Activated naive CD8-positive, alpha-beta T cell treated with anti-CD3 and anti-CD28 coated beads, Interleukin-2, amount 10 ng/mL, durations not matched to agents 7 days and 5 days (primary cell): ENCODE measurements at places on chromosomes 12 and 14.

- no peak for DNase-seq
Measured at GRCh38 chr12:53093777-53094393, 3.6 kb upstream of the IGFBP6 start.

- peak; percentile 74 for DNase-seq
Measured at GRCh38 chr12:14257734-14258574, 107.5 kb upstream of the ATF7IP start.

DNA sequence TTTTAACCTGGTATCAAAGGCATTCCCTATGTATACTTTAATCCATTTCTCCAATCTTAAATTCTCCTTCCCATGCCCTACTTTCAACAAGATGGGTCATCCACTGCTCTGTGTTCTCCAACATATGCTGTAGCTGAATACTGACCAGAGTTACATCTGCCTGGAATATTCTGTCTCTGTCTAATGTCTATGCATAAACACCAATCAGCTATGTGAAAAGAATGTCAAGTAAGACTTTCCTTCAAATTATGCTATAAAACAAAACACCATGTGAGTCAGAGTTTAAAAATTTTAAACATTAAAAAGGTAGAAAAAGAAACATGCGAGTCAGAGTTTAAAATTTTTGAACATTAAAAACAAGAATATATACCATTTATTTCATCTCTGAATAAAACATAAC lies 19.3 kb downstream of the NT5DC3 start:
- no peak for DNase-seq

DNA sequence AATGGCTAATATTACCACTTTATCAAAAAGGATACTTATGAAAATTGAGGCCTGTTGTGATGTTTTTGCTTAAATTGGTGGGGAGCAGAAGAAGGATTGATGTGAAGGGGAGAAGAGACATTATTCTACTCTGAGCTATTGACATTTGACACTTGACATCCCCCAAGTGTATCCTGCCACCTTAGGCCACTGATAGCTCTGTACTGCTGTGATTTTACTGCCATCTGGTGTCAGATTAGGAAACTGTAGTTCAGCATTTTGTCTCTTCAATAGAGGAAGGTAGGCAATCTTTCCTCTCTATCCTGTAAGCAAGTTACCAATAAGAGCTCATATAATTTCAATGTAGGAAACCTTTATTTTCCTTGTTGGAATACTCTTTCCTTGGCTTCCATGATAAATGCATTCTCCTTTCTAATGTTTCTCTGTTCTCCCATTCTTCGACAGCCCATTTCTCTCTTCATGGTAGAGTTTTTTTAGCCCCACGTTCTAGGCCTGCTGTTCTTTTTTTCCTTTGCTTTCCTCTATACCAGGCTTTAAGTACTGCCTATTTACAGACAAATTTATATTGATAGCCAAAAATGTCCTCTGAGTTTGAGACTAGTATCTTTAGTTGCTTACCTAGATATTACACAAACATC lies 46.3 kb downstream of the PPHLN1 start:
- no peak for DNase-seq

GRCh38 chr14:92440345-92441003 lies 73.1 kb upstream of the RIN3 start:
- DNase-seq = no peak

- peak; percentile 70 for DNase-seq
Measured at GRCh38 chr12:14773685-14774073, 29.6 kb downstream of the WBP11 start.

DNA sequence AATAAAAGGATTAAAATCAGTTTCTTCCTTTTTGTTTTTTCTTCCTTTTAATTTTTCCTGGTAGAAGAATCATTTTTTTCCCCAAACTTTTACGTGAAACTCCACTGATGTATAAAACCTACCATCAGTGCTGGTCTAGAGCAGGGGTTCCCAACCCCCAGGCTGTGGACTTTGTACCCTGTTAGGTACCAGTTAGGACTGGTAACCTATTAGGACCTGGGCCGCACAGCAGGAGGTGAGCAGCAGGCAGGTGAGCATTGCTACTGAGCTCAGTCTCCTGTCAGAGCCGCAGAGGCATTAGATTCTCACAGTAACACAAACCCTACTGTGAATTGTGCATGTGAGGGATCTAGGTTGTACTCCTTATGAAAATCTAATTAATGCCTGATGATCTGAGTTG lies 10.1 kb downstream of the SMCO2 start:
- no peak for DNase-seq

DNA sequence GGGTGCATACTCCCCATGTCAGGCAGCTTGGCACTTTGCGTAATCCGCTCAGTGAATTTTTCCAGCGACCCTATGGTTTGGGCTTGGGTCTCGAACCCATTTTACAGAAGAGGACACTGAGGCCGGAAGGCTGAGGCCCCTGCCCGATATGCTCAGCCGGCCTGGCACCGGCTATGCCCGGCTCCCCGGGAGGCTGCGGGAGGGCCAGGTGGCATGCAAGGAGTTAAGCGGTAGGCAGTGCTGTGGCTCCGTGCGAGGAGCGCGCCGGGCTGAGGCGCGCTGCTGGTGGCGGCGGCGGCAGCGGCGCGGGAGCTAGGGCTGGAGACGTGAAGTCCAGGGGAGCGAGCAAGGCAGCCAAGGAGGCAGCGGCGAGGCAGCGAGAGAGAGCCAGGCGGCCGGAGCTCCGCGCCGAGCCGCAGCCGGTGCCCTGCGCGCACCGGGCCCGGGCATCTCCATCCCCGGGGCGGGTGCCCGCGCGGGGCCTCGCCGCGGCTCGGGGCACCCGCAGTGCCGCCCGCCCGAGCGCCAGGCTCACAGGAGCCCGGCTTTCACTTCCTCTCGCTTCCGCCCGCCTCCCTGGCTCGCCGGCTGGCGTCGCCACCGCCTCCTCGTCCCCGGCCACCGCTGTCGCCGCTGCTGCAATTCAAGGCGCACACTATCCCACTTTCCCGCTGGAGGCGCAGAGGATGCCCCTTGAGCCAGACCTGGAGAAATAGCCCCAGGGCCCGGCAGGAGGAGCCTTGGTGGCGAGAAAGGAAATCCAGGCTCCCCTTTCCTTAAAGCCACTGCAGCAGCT lies at the start of gene WSCD2:
WSCD2 (plus strand) TSS at position 272 of the 796 bp plus-strand sequence. CDS start 66,545 bp downstream, outside the sequence.
- peak; percentile 34 for DNase-seq

DNA sequence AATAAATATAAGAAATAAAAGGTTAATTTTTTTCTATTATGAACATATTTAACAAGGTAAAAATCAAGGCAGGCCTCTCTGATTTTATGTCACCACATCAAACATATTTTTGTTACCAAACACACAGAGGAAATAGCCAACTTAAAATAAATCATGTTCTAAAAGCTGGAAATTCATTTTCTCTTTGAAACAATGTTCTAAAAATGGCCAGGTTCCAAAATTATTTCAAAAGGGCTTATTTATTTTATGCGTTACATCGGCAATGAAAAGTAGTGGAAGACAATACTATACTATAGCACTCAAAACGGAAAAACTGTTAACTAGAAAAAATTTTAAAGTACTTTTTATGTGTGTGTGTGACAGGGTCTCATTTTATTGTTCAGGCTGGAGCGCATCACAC lies 24.0 kb upstream of the RASSF8 start:
- no peak for DNase-seq

DNA sequence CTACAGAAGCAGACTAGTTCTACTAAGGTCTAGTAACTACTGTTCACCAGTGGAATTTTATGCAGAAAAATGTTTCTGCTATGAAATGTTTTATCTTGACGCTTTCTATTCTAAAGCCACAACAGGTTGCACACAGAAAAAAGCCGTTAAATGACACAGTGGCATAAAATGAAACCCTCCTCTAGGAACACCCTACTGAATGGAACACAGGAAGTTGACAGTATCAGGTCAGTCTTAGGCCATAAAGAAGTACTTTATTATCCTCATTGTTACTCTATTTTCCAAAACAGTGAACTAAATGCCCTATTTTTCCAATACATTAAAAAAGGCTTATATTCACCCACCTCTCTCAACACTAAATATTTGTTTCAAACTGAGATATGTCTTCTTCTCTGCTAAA lies 21.9 kb downstream of the EPS8 start:
- no peak for DNase-seq

- DNase-seq = no peak
Measured at GRCh38 chr14:85106506-85106905, 423.4 kb upstream of the FLRT2 start.

GRCh38 chr14:22622255-22622654 lies 21.9 kb downstream of the OR6J1 start:
- DNase-seq = no peak

DNA sequence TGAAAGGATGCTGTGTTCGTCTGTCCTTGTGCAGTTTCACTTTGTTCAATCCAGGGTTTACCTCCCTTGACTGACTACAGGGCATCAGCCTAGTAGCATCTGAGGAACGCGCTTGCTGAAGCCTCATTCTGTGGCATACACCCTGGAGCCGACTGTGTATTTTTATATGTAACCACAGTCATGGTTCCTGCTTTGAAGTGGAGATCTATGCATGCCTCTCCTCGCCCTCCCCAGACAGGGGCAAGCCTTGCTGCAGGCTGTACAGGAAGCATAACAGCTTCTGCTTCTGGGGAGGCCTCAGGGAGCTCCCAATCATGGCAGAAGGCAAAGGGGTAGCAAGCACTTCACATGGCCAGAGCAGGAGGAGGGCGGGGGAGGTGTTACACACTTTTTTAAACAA lies 262.1 kb downstream of the BCL11B start:
- no peak for DNase-seq

GRCh38 chr14:58770491-58770982 lies 132.8 kb downstream of the DACT1 start:
- DNase-seq = no peak

DNA sequence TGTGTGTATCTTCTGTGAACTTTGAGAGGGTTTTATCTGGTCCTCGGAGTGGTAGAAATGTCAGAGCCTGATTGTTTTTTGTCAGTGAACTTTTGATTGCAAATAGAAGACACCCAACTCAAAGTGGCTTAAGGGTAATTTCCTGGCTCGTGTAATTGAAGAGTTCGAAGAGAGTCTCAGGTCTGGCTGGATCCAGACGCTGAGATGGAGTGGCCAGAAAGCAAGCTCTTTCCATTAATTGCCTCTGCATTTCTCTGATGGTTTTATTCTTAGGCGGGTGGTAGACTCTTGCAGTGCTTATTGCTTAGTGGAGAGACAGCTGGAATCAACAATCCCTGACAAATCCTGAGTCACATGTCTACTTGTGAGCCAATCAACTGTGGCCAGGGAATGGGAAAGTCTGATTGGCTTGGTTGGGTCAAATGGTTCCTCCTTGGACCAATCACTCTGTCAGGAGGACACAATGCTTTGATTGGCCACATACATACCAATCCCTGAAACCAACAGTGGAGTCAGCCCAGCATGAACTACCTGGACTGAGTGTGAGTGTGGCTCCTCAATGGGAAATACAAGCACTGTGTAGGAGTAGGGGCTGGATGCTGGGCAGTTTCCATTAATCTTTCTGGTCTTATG lies 330.5 kb downstream of the AACS start:
- no peak for DNase-seq

GRCh38 chr12:94162108-94162507 lies 13.7 kb downstream of the PLXNC1 start:
- DNase-seq = no peak

GRCh38 chr12:104971306-104971705 lies 13.2 kb upstream of the SLC41A2 start:
- no peak for DNase-seq

- DNase-seq = no peak
Measured at GRCh38 chr12:50287271-50287670, 4.0 kb upstream of the LIMA1 start.

- DNase-seq = no peak
Measured at GRCh38 chr14:99685151-99685591, 1.1 kb downstream of the CYP46A1 start.

DNA sequence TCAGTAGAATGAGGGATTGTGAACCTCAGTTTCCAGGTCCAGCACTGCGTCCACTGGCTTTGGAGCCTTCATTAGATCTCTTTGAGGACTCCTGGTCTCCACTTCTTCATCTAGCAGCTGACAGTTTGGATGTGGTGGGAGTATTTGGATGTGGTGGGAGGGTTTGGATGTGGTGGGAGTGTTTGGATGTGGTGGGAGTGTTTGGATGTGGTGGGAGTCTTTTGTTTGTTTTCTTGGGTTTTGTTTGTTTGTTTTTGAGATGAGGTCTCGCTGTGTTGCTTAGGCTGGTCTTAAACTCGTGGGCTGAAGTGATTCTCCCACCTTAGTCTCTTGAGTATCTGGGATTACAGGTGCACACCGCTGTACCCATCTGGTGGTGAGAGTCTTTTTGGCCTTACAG lies 64.7 kb downstream of the IFT43 start:
- DNase-seq = no peak

GRCh38 chr12:18754124-18754707 lies 16.3 kb downstream of the CAPZA3 start:
- no peak for DNase-seq

GRCh38 chr12:21892341-21892740 lies 48.9 kb downstream of the ABCC9 start:
- DNase-seq = no peak

DNA sequence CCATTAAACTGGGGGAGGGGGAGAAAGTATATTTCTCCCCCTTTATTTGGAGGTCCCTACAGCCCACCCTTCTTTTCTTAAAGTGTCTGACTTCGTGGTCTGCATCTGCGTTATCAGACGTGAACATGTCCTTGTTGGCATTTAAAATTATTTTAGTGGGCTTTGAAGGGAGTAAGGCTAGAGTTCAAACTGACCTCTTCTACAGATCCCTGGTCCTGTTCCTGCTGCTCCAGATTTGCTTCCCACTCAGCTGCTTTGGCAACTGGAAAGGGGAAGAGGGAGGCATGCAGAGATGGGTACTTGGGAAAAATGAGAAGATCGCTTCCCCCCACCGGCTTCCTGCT lies 611 bp upstream of the SIX6 start:
- DNase-seq = no peak

DNA sequence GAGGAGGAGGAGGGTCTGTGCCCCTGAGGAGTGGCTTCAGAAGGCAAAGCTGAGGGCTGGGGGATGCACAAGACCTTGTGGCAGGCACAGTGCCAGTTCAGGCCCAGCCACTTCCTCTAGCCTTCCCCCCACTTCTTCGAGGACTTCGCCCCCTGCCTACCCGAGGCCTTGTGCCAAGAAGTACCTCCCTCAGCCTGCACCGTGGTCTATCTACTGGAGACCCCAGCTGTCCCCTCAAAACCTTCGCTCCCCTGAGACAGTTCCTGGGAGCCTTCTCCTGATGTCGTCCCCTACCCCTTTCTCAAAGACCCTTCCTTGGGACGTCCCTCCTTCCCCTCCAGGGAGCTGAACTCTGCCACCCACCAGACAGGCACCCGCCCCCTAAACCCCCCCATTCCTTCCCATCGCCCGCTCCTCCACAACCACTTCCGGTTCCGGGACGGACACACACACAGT lies 604 bp downstream of the ZNF384 start:
- no peak for DNase-seq

GRCh38 chr12:116441292-116441691 lies 117.9 kb upstream of the MAP1LC3B2 start:
- no peak for DNase-seq

GRCh38 chr12:91627225-91627624 lies 444.6 kb upstream of the DCN start:
- DNase-seq = no peak
